ENCODE measurements at places on chromosomes 16 and 17.

DNA sequence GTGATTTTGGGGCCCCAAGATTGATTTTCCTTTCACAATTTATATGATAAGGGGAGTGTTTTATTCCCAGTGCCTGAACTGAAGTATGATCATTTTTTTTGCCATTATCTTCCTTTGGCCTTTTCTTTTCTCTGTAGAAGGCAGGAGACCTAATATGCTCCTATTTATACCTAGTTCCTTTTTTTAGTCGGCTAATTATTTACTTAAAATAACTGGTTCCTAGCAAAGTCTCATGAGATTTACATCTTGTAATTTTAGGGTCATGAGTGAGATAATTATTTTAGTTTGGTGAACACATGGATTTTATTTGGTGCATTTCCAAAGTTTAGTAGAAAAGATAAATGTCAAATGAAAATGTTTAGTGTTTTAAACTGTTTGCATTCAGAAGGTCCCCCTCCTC is 24.8 kb downstream of the SEC14L1 start:
- no peak for DNase-seq

- DNase-seq, result no peak
Measured at GRCh38 chr16:84710686-84711085, 10.9 kb downstream of the USP10 start.

- no peak for DNase-seq
Measured at GRCh38 chr17:74361230-74362068, at the start of gene BTBD17. BTBD17 (minus strand) TSS chr17:74361868; CDS start chr17:74361819, 49 bp downstream.

DNA sequence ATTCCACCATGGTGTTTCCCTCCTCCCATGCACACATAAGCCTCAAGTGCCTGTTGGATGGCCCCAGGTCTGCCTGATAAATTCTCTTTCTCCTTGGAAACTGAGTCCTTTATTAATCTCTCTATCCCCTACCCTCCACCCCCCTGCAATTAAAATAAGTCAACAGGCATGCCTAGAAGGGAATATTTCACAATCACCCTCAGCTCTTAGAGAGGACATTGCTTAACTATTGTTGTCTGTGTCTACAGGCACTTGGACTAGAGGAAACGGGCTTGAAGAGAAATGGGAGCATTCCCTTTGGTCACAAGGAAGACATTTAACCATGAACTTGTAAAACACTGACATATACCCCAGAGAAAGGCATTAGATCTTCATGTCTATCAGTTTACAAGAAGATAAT is 39.5 kb downstream of the RCVRN start:
- no peak for DNase-seq

DNA sequence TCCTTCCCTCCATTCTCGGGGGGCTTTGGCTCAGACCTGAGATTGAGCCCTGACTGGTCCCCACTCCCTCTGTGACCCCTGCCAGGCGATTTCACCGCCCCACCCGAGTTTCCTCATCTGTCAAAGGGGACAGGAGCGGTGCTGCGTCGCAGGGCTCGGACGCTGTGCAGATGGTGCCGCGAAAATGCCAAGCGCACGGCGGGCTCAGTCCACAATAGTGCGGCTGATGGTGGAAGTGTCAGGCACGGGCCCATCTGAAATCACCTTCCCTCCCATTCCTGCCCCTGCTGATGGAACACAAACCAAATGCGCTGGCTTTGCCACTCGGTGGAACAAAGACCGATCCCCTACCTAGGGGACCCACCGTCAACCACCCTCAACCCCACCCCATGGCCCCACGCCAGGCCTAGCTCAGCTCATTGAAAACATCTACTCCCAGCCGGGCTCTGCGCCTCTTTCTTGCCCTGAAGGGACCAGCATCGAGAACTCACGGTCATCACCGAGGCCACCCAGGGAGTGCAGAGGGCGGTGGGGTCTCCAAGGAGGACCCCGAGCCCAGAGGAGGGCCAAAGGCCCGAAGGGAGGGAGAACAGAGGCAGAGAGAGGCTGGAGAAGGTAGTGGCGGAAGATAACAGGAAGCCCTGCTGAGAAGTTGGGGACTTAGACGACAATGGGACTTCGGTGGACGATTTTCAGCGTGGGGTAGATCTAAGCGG is 1.4 kb downstream of the CARHSP1 start:
- DNase-seq, result no peak

DNA sequence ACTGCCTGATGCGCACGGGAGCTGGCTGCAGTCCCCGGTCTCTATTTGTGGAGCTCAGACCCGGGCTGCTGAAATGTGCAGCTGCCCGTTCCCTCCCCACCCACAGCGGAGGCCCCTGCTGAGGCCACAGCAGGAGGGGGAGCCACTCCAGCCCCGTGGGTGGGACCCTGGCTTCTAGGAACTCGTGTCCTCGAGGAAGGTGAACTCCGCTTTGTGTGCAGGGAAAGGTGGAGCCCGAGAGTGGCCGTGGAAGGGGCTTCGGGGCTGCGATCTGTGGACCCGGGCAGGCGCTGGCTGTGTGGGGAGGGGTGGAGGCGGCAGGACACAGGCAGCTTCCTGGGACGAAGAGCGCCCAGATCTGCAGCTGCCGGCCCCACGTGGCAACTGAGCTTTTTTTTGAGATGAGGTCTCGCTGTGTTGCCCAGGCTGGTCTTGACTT is 2.9 kb downstream of the CCDC154 start:
- DNase-seq, result no peak

DNA sequence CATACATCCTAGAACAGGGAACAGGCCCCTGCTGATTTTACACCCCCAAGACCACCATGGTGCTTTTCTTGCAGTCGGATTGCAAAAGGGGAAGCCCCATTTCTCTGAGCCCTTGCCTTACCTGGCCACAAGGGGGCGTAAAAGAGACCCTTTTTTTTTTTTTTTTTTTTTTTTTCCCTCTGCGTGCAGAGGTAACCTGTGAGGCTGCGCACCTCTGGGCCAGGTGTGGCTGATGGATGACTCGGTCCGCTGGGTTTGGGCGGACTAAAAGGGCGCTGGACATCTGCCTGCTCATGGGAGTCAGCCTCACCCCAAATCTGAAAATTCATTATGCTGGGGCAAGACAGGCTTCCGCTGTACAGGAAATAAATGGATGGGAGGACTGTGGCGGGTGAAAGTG is 281.0 kb downstream of the CBLN1 start:
- no peak for DNase-seq

GRCh38 chr17:52660692-52661091 is 502.2 kb upstream of the CA10 start:
- no peak for DNase-seq

DNA sequence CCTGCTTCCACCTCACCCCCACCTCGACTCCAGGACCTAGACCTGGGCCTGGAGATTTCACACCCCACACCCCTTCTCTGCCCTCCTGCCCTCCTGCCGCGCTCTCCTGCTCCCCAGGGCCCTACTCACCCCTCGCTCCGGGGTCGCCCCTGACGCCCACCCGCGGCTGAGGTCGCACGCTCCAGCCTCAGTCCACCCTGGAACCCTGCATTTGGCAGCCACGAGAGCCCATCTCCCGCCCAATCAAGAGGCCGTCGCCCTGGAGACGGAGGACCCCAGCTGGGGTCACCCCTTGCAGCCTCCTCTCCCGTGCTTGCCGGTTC is 16.1 kb downstream of the TLE7 start:
- no peak for DNase-seq

Data from renal cortex interstitium (tissue), 15 donors.